Chondrocyte (in vitro differentiated cells): ENCODE measurements at places on chromosomes 12 and 14. TPM values are rescaled to one million over a fixed set of nuclear protein-coding genes. Genes with fewer than 3 reads are reported as not detected.

- no peak overlapping the region for H3K27ac ChIP-seq
- H3K4me3 ChIP-seq = no peak overlapping the region
Measured at GRCh38 chr12:129009833-129010622, 156.8 kb downstream of the GLT1D1 start.

DNA sequence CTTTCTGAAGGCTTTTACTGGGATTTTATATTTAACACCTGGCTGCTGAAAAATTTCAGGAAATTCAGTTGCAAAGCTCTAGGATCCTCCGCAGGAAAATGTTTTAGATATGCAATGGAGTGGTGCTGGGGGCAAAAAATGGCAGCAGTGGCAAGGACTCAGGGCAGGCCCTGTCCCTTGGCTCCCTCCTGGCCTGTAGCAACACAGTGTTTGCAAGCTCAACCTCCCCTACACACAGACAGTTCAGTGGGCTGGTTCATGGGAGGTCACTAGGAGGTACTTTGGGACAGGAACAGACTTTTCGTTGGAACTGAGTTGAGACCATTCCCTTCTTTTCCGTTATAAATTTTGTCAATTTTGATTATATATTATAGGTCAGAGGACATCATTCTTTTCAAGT, 270.4 kb downstream of the ADAMTS20 start:
- H3K27ac ChIP-seq = no peak overlapping the region
- no peak overlapping the region for H3K4me3 ChIP-seq
- no peaks in the 10 kb centered on the region for H3K36me3 ChIP-seq
- H3K27me3 ChIP-seq = no peaks in the 10 kb centered on the region
- DNase-seq = no peak

GRCh38 chr14:27236601-27237000, 638.8 kb upstream of the NOVA1 start:
- H3K27me3 ChIP-seq = no peaks in the 10 kb centered on the region
- H3K4me3 ChIP-seq = no peak overlapping the region
- H3K4me1 ChIP-seq = no peaks in the 10 kb centered on the region
- H3K36me3 ChIP-seq = no peaks in the 10 kb centered on the region
- DNase-seq = no peak

- no peaks in the 10 kb centered on the region for H3K27me3 ChIP-seq
- peak overlapping the region; percentile 95 for H3K27ac ChIP-seq
- DNase-seq = no peak
- no peaks in the 10 kb centered on the region for H3K36me3 ChIP-seq
- H3K4me1 ChIP-seq = peaks cover 19% of the 10 kb centered on the region
Measured at GRCh38 chr12:57935331-57935730, 6.0 kb upstream of the ATP23 start.

DNA sequence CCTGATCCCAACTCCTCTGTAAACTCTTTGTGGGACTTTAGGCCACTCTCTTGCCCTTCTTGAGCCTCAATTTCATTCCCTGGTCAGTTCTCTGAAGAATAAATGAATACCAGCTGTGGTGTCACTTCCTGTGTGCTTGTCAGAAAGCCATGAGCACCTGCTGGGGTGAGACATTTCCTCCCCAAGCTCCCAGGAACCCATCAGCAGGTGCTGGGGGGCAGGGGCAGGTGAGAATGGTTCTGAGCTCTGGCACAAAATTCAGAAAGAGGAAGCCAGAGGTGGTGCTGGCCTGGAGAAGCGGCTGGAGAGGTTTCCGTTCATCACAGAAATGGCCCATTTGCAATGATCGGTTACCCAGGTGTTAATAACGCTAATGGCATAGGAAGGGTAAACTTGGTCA, 14.9 kb downstream of the LHX5 start:
- H3K4me3 ChIP-seq = no peak overlapping the region
- H3K27me3 ChIP-seq = peaks cover 61% of the 10 kb centered on the region

The RIN3 gene
- 18.8 to 24.2 TPM (median 20.2 TPM) in 3 replicates for total RNA-seq

The RNASE3 gene
- not detected in 3 replicates for total RNA-seq
